ENCODE measurements at places on chromosomes 11 and 22. TPM values are rescaled to one million over a fixed set of nuclear protein-coding genes. Genes with fewer than 3 reads are reported as not detected.

DNA sequence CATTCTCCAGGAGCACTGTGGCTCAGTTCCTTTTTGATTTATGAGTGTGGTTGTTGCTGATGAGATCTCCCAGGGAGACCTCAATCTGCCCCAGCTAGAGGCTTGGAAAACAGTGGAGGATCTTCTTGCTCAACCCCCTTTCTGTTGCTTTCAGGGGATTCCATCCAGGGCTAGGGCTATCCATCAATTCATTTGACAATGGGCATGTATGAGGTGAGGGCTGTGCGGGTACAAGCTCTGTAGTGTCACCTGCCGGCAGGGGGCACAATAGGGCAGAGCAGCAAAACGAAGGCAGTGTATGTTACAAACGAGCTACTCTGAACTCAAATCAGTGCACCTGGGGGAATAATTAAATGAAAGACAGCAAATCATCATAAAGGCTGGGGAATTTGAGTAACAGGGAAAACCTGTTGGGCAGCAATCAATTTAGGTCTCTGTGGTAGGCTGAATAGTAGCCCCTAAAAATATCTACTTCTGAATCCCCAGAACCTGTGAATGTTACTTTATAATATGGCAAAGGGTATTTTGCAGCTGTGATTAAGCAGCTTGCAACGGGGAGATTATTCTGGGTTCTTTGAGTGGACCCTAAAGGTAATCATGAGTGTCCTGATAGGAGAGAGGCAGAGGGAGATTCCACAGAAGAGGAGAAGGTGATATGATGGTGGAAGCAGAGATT is 170.3 kb upstream of the ZBED5 start:
- no peaks in the 10 kb centered on the region for H3K36me3 ChIP-seq
- H3K27me3 ChIP-seq: peaks cover 7% of the 10 kb centered on the region
- H3K4me3 ChIP-seq: no peak overlapping the region
- H3K27ac ChIP-seq: no peak overlapping the region

DNA sequence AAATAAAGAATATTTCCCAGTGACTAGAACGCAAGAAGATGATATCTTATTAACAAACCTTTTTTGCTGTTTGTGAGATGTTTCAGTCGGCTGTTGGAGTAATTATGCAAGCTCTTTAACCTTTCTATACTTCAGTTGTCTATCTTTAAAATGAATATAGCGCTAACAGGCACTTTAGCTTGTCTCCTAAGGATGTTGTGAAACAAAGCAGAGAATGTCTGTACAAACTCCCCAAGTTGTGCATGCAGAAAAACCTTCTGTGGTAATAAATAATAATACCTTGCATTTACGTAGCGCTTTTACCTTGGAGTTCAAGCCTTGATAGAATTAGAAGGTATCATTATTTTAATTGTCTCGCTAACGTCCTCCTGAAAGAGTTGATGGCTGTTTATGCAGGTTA is 1.9 kb upstream of the KDM2A start:
- H3K27ac ChIP-seq: no peak overlapping the region
- no peak for DNase-seq
- no peaks in the 10 kb centered on the region for H3K27me3 ChIP-seq
- peaks cover 14% of the 10 kb centered on the region for H3K36me3 ChIP-seq

DNA sequence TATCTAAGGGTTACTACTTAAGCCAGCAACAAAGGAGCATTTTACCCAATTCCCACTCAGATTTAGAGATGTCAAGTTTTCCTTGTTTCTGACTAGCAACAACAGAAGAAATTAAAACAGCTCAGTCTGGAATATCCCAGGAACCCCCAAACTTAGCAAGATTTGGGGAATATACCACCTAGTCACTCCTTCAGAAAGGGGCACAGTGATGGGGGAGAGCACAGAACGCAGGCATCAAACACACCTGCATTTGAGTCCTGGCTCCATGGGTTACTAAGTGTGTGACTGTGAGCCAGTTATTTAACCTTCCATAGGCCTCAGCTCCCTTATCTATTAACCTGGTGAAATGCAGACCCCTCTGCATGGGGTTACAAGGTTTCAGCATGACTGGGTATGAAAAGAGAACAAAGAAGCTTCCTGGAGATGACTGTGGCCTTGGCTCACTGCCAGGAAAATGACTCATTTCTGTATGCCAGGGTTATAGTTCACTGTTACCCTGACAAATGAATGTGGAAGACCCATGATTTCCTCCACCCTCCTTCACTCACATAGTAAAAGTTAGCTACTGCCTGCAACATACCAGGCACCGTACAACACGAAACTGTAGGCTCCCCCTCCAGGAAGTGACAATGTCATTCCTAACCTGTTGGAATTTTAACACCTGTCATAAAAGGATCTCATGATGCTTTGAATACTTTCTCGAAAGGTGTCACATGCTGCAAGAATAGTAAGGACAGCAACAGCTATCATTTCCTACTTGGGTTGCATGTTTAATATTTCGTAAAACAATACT is 79.6 kb downstream of the ME3 start:
- peaks cover 11% of the 10 kb centered on the region for H3K4me1 ChIP-seq
- peak; percentile 23 for DNase-seq

GRCh38 chr11:111393096-111393495 is 14.0 kb upstream of the POU2AF1 start:
- H3K4me3 ChIP-seq: no peak overlapping the region
- peak overlapping the region; percentile 93 for H3K27ac ChIP-seq
- DNase-seq: no peak
- H3K27me3 ChIP-seq: no peaks in the 10 kb centered on the region
- peaks cover 89% of the 10 kb centered on the region for H3K4me1 ChIP-seq

GRCh38 chr11:20089367-20089766 is 70.9 kb downstream of the DBX1 start:
- H3K4me3 ChIP-seq: no peak overlapping the region
- peaks cover 19% of the 10 kb centered on the region for H3K4me1 ChIP-seq
- peaks cover 8% of the 10 kb centered on the region for H3K27me3 ChIP-seq
- no peak overlapping the region for H3K27ac ChIP-seq
- no peak for DNase-seq

- no peak for DNase-seq
- H3K27me3 ChIP-seq: no peaks in the 10 kb centered on the region
- peaks cover 17% of the 10 kb centered on the region for H3K4me1 ChIP-seq
- H3K27ac ChIP-seq: no peak overlapping the region
- H3K4me3 ChIP-seq: no peak overlapping the region
- peaks cover 29% of the 10 kb centered on the region for H3K36me3 ChIP-seq
Measured at GRCh38 chr22:39308614-39309363, 10.6 kb downstream of the RPL3 start.

- H3K4me3 ChIP-seq: no peak overlapping the region
- no peak for DNase-seq
- H3K27me3 ChIP-seq: no peaks in the 10 kb centered on the region
- H3K4me1 ChIP-seq: peaks cover 28% of the 10 kb centered on the region
- H3K27ac ChIP-seq: no peak overlapping the region
- H3K36me3 ChIP-seq: no peaks in the 10 kb centered on the region
Measured at GRCh38 chr22:23089633-23090456, 19.5 kb downstream of the GNAZ start.

- no peak for DNase-seq
- no peak overlapping the region for H3K27ac ChIP-seq
- H3K4me1 ChIP-seq: no peaks in the 10 kb centered on the region
- no peaks in the 10 kb centered on the region for H3K36me3 ChIP-seq
Measured at GRCh38 chr22:32761251-32761903, 40.1 kb upstream of the TIMP3 start.

GRCh38 chr22:42080287-42080686 is 787 bp downstream of the SMDT1 start:
- H3K36me3 ChIP-seq: peaks cover 41% of the 10 kb centered on the region
- H3K4me1 ChIP-seq: peaks cover 35% of the 10 kb centered on the region
- H3K27me3 ChIP-seq: no peaks in the 10 kb centered on the region
- DNase-seq: no peak
- peak overlapping the region; percentile 97 for H3K27ac ChIP-seq
- peak overlapping the region; percentile 95 for H3K4me3 ChIP-seq

DNA sequence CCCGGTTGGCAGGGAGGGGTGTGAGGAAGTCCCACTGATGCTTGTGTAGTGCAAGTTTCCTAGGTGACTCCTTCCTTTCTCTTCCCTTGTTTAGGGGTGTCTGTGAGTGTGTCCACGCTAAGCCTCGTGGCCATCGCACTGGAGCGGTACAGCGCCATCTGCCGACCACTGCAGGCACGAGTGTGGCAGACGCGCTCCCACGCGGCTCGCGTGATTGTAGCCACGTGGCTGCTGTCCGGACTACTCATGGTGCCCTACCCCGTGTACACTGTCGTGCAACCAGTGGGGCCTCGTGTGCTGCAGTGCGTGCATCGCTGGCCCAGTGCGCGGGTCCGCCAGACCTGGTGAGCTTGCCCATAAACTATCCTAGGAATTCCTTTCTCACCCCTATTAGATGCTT is 10.4 kb downstream of the CCKBR start:
- no peak for DNase-seq
- no peak overlapping the region for H3K27ac ChIP-seq
- H3K4me3 ChIP-seq: no peak overlapping the region
- H3K27me3 ChIP-seq: peaks cover 35% of the 10 kb centered on the region

GRCh38 chr11:65172600-65172999 is 2.6 kb downstream of the SPDYC start:
- no peak for DNase-seq
- no peak overlapping the region for H3K27ac ChIP-seq
- no peak overlapping the region for H3K4me3 ChIP-seq
- peaks cover 15% of the 10 kb centered on the region for H3K4me1 ChIP-seq

DNA sequence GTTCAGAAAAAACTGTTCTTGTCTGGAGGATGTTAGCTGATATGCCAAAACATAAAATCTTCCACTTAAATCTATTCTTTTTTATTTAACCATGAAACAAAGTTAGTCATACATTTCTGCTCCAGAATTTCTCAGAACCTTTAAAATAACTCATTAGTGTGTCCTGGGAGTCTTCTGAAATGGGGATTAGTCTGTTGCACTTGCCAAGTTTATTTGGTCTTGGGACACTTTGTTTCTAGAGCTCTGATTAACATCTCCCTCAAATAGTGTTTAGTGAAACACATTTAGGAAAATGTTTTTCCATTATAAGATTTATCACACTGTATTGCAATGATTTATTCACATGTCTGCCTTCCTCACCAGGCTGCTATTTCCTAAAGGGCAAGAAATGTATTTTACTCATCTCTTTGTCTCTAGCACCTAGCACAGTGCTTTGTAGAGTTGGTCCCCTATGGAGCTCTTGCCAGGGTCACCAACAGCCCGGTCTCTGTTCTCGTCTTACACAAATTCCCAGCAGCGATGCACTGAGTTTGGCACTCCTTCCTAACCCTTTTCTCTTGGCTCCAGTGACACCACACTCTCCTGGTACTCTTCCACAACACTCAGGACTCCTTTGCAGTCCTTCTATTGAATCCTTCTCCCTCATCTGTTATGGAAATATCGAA is 189.2 kb downstream of the CSNK2A3 start:
- peaks cover 11% of the 10 kb centered on the region for H3K27me3 ChIP-seq
- no peak overlapping the region for H3K4me3 ChIP-seq
- DNase-seq: no peak
- no peaks in the 10 kb centered on the region for H3K4me1 ChIP-seq

DNA sequence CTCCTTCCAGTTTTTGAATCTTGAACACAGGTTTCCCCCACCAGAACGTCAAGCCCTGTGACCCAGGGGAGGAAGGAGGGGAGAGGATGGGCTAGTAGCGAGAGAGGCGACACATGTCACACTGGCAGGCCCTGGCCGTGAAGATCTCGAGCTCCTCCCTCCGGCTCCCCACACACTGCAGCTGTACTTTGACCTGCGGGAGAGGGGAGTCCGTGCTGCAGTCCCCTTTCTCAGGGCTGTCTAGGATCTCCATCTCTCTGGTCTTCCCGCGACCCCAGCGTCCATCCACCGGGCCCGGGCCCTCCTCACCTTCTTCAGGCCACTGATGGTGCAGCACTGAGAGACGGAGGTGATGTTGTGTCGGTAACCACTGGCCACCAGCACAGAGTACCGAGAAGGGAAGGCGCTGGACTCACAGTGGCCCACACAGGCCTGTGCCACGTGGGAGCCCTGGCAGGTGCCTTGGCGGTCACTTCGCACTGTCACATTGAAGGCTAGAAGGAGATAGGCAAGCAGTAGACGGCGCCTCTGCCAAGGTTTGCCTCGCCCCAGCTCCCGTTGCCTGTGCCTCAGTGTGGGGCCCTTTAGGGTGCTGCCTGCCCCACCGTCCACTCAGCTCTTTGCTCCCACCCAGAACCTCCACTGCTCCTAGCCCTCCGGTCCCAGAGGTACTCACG is 873 bp downstream of the GPHA2 start:
- no peak overlapping the region for H3K4me3 ChIP-seq
- H3K27me3 ChIP-seq: peaks cover 2% of the 10 kb centered on the region
- H3K27ac ChIP-seq: no peak overlapping the region
- H3K36me3 ChIP-seq: peaks cover 46% of the 10 kb centered on the region
- H3K4me1 ChIP-seq: no peaks in the 10 kb centered on the region

GRCh38 chr22:26757496-26757895 is 100.1 kb downstream of the MIAT start:
- no peak overlapping the region for H3K27ac ChIP-seq
- no peak overlapping the region for H3K4me3 ChIP-seq
- H3K27me3 ChIP-seq: no peaks in the 10 kb centered on the region
- H3K4me1 ChIP-seq: no peaks in the 10 kb centered on the region
- no peak for DNase-seq

GRCh38 chr11:130448416-130449309 is at the start of gene ADAMTS15:
TSS of gene ADAMTS15 (plus strand) at chr11:130448645. CDS start at chr11:130448974, 329 bp downstream.
- H3K36me3 ChIP-seq: no peaks in the 10 kb centered on the region
- H3K27me3 ChIP-seq: peaks cover 58% of the 10 kb centered on the region
- no peak within 1 kb of the TSS for H3K27ac ChIP-seq
- peaks cover 10% of the 10 kb centered on the region for H3K4me1 ChIP-seq
- DNase-seq: no peak

- DNase-seq: no peak
- no peaks in the 10 kb centered on the region for H3K27me3 ChIP-seq
- H3K36me3 ChIP-seq: peaks cover 35% of the 10 kb centered on the region
- no peak overlapping the region for H3K27ac ChIP-seq
- no peaks in the 10 kb centered on the region for H3K4me1 ChIP-seq
Measured at GRCh38 chr11:2588809-2589537, 110.8 kb downstream of the KCNQ1OT1 start.

GRCh38 chr11:33379947-33380346 is 122.8 kb downstream of the HIPK3 start:
- peaks cover 35% of the 10 kb centered on the region for H3K27me3 ChIP-seq
- H3K4me3 ChIP-seq: no peak overlapping the region
- H3K36me3 ChIP-seq: no peaks in the 10 kb centered on the region
- H3K27ac ChIP-seq: no peak overlapping the region
- DNase-seq: peak; percentile 34

DNA sequence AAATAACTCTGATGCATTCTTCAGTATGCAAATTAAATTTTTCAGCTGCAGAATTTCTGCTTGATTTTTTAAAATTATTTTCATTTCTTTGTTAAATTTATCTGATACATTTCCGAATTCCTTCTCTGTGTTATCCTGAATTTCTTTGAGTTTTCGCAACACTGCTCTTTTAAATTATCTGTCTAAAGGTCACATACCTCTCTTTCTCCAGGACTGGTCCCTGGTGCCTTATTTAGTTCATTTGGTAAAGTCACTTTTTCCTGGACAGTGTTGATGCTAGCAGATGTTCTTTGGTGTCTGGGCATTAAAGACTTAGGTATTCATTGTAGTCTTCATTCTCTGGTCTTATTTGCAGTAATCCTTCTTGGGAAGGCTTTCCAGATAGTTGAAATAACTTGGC is 577.4 kb upstream of the LUZP2 start:
- no peaks in the 10 kb centered on the region for H3K4me1 ChIP-seq
- no peaks in the 10 kb centered on the region for H3K36me3 ChIP-seq
- H3K27ac ChIP-seq: no peak overlapping the region
- H3K27me3 ChIP-seq: no peaks in the 10 kb centered on the region

The APIP gene
- 18.7 TPM for total RNA-seq

The OR8D4 gene
- total RNA-seq: not detected

The KDM4D gene
- 0.93 TPM for total RNA-seq

The FGF4 gene
- total RNA-seq: not detected

The CSRP3 gene
- total RNA-seq: not detected

The DEFB131B gene
- total RNA-seq: not detected

The GP1BB gene
- not detected for total RNA-seq

The CSF2RB gene
- total RNA-seq: 141 TPM

The OR56B4 gene
- total RNA-seq: not detected

The SYT12 gene
- total RNA-seq: not detected

The LMO1 gene
- not detected for total RNA-seq

The PLCB3 gene
- total RNA-seq: 7.9 TPM
